ENCODE measurements at places on chromosomes 3 and 15. TPM values are rescaled to one million over a fixed set of nuclear protein-coding genes. Genes with fewer than 3 reads are reported as not detected.
A peak's percentile ranks its signal among the peaks of the same experiment; 100 is the strongest.

DNA sequence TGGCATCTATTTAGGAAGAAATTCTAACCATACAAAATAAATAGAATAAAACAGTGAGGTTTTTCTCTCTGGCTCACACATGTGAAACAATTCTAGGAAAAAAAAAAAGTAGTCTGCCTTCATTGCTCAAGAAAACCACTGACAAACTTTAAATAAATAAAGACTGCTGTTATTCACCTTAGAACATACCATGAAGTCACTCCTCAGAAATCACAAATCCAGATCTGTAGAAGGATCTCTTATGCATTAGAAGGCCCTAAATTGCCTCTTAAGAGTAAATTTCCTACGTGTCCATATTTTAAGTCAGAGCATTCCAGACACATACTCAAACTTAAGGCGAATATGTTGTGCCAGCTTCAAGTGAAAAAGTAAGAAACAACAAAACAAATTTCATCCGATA, 217.3 kb downstream of the ZIC4 start:
- H3K36me3 ChIP-seq, result no peaks in the 10 kb centered on the region
- H3K4me3 ChIP-seq, result no peak overlapping the region
- H3K27me3 ChIP-seq, result no peaks in the 10 kb centered on the region
- DNase-seq, result no peak
- H3K27ac ChIP-seq, result no peak overlapping the region

GRCh38 chr3:15638891-15639262, 37.3 kb downstream of the BTD start:
- H3K4me1 ChIP-seq, result peaks cover 40% of the 10 kb centered on the region
- DNase-seq, result no peak
- H3K27me3 ChIP-seq, result no peaks in the 10 kb centered on the region
- peaks cover 3% of the 10 kb centered on the region for H3K36me3 ChIP-seq
- no peak overlapping the region for H3K27ac ChIP-seq
- H3K4me3 ChIP-seq, result no peak overlapping the region

GRCh38 chr15:35834866-35835265, 288.9 kb upstream of the DPH6 start:
- H3K27ac ChIP-seq, result no peak overlapping the region
- H3K27me3 ChIP-seq, result no peaks in the 10 kb centered on the region
- H3K4me3 ChIP-seq, result no peak overlapping the region
- no peaks in the 10 kb centered on the region for H3K4me1 ChIP-seq
- DNase-seq, result no peak
- H3K36me3 ChIP-seq, result no peaks in the 10 kb centered on the region

DNA sequence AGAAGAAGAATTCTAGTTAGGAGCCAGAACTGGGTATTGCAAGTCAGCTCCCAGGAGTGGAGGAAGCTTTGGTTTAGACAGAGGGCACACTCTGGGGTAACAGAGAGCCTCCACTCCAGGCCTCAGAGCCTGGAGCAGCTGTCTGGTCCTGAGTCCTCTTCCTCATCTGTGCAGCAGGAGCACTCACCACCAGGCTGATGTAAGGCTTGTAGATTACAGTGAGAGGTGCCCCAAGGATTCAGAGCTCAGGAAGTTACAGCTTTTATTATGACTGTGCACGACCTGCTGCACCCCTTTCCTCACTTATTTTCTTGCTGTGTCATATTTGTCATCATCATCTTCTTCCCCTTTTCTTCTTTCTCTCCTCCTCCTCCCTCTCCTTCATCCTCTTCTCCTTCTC, 210.4 kb downstream of the ATP10A start:
- H3K27ac ChIP-seq, result no peak overlapping the region
- no peaks in the 10 kb centered on the region for H3K36me3 ChIP-seq
- no peak for DNase-seq
- H3K4me1 ChIP-seq, result peaks cover 5% of the 10 kb centered on the region

GRCh38 chr15:73369154-73369694, 466 bp upstream of the HCN4 start:
- peaks cover 62% of the 10 kb centered on the region for H3K27me3 ChIP-seq
- peaks cover 5% of the 10 kb centered on the region for H3K4me1 ChIP-seq
- H3K4me3 ChIP-seq, result no peak overlapping the region
- no peaks in the 10 kb centered on the region for H3K36me3 ChIP-seq
- no peak overlapping the region for H3K27ac ChIP-seq

DNA sequence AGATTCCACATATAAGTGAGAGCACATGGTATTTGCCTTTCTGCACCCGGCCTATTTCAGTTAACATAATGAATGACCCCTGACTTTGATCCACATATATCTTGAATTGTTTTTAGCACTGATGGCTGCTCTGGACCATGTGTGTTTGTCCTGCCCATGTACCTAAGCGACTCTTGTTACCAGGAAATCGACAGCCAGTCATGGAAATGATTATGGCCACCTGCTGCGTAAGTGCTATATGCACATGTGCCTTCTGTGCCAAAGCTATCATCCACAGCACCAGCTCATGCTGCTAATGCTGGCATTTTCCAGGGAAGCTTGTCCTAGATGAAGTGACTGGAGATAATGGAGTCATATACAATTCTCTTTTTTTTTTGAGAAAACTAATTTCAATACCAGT, 103.7 kb downstream of the PEX5L start:
- H3K4me3 ChIP-seq, result no peak overlapping the region
- no peak overlapping the region for H3K27ac ChIP-seq
- H3K36me3 ChIP-seq, result no peaks in the 10 kb centered on the region

DNA sequence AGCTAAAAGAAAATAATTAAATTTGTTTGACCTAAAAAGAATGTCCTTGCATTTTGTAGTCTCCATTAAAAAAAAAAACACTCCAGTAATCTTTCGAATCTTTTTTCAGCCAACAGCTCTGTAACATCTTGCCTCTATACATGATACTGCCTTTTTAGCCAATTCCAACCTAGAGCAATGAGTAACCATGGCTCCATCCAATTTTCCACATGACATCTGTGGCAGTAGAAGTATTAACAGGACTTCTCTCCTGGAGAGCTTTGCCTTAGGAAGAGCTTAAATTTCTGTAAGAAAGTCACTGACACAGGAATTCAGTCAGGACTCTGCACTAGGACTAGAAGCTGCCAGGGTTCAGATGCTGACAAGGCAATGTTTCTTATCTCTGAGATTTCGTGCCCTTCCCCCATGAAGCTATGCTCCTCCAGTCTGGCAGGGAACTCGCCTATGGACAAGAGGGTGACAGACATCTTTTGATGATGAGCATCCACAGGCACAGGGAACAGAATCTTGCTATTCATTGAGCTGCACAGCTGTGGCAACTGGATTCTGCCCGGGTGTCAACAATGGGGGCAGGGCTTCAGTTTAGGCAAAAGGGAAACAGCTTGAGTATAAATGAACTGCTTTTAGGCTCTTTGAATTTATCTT, 81.8 kb downstream of the ALCAM start:
- H3K36me3 ChIP-seq, result no peaks in the 10 kb centered on the region
- H3K27me3 ChIP-seq, result no peaks in the 10 kb centered on the region
- H3K4me1 ChIP-seq, result no peaks in the 10 kb centered on the region
- no peak overlapping the region for H3K4me3 ChIP-seq

GRCh38 chr3:51384055-51384725, 901 bp upstream of the MANF start:
- peaks cover 52% of the 10 kb centered on the region for H3K4me1 ChIP-seq
- H3K36me3 ChIP-seq, result peaks cover 30% of the 10 kb centered on the region
- DNase-seq, result peak; percentile 56
- H3K27me3 ChIP-seq, result no peaks in the 10 kb centered on the region

- H3K4me3 ChIP-seq, result no peak overlapping the region
- no peak overlapping the region for H3K27ac ChIP-seq
- peaks cover 12% of the 10 kb centered on the region for H3K4me1 ChIP-seq
- no peaks in the 10 kb centered on the region for H3K36me3 ChIP-seq
These were observed 13.2 kb downstream of the PFN2 start for GRCh38 chr3:149957361-149958125.

DNA sequence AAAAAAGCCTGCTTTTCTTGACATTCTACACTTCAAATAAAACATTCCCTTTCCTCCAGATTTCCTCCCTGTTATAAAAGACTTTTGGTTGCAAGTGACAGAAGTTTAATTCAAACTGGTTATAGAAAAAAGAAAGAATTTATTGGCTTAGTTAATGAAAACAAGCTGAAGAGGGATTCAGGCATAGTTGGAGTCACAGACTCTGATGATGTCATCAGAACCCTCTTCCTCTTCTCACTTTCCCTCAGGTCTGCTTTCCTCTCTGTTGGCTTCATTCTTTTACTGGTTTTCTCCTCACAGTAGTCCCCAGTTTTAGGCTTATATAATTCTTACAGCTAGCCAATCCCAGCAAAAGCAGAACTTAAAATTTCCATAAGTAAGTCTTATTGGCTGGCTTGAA, 32.0 kb upstream of the MBNL1 start:
- no peak for DNase-seq
- peaks cover 55% of the 10 kb centered on the region for H3K4me1 ChIP-seq
- H3K36me3 ChIP-seq, result peaks cover 6% of the 10 kb centered on the region
- H3K27me3 ChIP-seq, result no peaks in the 10 kb centered on the region

DNA sequence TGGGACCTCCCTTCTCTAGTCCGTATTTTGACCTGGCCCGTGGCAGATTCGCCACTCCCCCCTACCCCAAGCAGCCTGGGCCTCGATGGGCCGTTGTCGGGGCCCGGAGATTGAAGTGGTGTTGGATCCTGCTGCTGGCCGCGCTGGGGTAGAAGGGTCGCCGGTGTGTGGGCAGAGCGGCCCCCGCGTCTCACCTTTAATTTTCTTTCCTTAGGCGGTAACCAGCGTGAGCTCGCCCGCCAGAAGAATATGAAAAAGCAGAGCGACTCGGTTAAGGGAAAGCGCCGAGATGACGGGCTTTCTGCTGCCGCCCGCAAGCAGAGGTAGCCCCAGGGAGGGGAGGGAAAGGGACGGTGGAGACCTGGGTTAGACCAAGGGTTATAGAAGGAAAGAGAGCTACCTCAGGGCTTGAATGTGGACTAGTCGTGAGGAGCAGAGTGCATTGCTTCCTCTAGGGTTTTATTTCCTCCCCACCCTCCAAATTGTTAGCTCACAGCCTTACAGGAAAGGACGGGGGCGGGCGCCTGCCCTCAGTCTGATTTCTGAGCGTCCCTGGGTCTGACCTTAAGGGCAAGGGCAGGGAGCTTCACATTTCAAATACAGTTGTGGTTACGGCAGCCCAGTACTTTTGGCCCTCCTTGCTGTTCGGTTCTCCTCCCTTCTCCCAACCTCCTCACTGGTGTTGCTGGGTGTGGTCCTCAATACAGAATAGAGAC, 799 bp downstream of the SERF2 start:
- no peaks in the 10 kb centered on the region for H3K27me3 ChIP-seq
- peak overlapping the region; percentile 98 for H3K27ac ChIP-seq

DNA sequence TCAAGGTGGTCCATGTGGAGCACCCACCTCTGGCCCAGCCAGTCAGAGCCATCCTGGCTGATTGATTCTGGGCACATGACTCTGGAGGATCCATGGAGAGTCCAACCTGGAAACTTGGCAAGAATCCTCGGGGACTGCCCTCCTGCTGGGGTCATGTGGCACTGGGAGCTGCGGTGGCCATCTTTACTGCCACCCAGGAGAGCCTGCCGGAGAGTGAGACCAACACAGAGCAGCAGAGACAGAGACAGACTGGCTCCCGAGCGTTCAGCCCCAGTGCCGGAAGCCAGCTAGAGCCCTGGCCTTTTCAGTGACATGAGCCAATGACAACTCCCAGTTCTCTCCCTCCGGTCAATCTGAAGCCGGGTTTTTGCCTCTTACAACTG, 11.5 kb upstream of the GATA2 start:
- no peak overlapping the region for H3K27ac ChIP-seq
- no peaks in the 10 kb centered on the region for H3K4me1 ChIP-seq
- no peaks in the 10 kb centered on the region for H3K36me3 ChIP-seq

The PPP4R2 gene
- total RNA-seq, result 76.0 TPM

The MYL3 gene
- not detected for total RNA-seq

The MESP2 gene
- not detected for total RNA-seq

The UPK1B gene
- total RNA-seq, result not detected

Data from activated CD8-positive, alpha-beta memory T cell treated with anti-CD3 and anti-CD28 coated beads, Interleukin-2, amount 10 ng/mL, durations not matched to agents 7 days and 5 days (primary cell).